ENCODE measurements at places on chromosomes 16 and 17.

GRCh38 chr16:66972983-66973382 is 11.9 kb downstream of the CES3 start:
- no peak for DNase-seq

- no peak for DNase-seq
Observed at GRCh38 chr16:15775209-15775608, 81.6 kb downstream of the MYH11 start.

DNA sequence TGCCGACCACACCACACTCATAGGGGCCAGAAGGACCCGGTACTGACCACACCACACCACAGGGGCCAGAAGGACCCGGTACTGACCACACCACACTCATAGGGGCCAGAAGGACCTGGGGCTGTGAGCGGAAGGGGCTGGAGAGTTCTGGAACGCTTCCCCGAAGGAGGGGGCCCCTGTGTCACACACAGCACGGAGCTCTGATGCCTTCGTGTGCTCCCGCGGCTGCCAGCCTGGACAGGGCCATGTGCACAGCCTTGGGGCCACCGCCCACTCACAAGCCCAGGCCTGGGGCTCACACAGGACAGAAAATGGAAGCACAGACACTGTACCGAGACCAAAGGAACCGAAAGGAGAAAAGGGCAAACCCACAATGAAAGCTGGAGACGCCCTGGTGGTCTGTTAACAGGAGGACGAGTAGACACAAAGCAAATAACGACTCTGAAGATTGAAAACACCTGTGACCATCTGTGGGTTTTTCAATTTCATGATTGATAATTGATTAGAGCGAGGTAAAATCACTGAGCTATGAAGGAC is 106.5 kb upstream of the METRNL start:
- no peak for DNase-seq

DNA sequence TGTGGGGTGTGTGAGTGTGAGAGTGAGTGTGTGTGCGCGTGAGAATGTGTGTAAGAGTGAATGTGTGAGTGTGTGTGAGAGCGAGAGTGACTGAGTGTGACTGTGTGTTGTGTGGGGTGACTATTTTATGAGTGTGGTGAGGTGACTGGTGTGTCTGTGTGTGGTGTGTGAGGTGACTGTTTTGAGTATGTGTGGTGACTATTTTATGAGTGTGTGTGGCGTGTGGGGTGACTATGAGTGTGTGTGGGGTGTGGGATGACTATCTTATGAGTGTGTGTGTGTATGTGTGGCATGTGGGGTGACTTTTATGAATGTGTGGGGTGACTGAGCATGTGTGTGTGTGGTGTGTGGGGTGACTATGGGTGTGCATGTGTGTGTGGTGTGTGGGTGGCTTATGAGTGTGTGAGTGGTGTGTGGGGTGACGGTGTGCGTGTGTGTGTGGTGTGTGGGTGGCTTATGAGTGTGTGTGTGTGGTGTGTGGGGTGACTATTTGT is 152.9 kb upstream of the PLCG2 start:
- DNase-seq = no peak

DNA sequence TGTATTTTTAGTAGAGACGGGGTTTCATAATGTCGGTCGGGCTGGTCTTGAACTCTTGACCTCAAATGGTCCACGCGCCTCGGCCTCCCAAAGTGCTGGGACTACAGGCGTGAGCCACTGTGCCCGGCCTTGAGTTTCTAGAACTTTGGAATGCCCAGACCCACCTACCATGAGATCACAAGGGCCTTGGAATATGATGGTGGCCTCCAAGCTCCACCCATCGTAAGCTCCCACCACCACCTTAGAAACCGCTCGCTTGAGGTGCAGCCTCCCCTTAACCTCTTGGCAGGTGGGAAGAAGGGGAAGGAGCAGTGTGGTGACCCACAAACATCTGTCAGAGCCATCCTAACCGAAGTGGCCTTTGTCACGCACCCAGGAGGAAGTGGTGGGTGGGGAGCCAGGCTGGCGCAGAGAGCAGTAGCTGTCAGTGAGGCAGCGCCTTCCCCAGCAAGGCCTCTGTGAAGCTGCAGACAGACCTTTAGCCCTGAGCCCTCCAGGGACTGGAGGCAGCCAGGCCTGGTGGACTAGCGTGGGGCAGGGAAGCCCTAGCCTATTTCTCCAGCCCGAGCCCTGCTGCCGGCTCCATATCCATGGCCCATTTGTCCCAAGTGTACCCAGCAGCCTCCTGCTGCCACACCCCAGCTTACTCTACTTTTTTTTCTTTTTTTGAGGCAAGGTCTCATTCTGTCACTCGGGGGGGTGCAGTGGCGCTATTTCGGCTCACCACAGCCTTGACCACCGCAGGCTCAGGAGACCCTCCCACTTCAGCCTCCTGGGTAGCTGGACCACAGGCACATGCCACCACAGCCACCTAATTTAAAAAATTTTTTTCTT is 13.1 kb upstream of the SEPHS2 start:
- DNase-seq = no peak

- DNase-seq = no peak
Observed at GRCh38 chr17:33086041-33086440, 94.4 kb downstream of the SPACA3 start.

DNA sequence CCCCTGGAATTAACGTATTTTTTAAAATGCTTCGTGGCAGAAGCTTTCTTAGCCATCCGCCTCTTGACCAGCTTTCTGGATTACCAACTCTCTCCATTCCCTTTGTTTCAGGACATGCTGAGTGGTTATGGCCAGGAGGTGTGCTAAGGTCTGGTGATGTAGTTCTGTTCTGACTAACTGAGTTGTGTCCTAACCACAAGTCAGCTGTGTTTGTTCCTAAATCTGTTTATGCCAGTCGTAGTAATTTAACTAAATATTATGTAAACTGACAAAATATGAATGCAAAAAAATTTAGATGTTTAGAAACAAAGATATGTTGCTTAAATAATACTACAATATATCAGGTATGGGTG is 61.6 kb downstream of the MRTFB start:
- no peak for DNase-seq

DNA sequence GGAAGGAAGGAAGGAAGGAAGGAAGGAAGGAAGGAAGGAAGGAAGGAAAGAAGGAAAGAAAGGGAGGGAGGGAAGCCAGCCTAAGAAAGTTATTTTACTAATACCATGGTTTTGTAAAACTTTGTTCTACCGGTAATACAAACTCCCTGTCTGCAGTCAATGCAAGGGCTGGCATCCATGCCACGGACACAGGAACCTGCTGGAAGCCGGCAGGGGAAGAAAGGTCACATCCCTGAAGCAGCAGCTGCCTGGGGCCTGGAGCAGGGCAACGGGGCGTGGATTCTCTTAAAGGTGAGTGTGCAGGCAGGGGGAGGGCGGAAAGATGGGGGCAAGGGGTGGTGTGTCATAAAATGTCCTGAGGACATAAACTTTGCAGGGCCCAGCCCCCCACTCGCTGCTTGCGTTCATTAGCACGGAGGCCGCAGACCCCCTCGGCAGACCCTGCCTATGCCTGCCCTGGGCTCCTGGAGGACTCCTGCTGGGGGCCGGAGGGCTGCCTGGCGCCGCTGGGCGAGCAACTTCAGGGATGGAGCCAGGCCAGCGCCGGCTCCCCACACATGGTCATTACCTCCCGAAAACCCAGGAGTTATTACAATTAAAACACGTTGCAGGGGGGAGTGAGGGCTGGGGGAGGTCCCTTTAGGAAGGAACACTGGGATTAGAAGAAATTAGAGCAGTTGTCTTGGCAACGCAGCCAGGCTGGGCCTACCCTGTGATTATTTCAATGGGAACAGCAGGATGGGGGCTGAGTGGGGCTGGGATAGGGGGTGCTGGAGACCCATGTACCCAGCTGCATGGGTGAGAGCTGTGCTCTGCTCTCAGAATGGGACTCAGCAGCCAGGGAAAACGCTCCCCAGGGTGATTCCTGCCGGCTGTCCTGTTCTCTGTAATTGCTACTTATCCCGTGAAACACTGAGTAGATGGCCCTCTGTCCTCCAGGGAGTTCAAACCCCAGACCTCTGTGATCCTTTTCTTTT is 257.9 kb downstream of the SOX9 start:
- DNase-seq = peak; percentile 88

GRCh38 chr17:45935710-45936509 is 41.6 kb downstream of the MAPT start:
- DNase-seq = no peak

GRCh38 chr16:55331648-55332185 is 7.7 kb downstream of the IRX6 start:
- DNase-seq = no peak

- DNase-seq = no peak
Observed at GRCh38 chr16:51621610-51622009, 470.5 kb upstream of the SALL1 start.

DNA sequence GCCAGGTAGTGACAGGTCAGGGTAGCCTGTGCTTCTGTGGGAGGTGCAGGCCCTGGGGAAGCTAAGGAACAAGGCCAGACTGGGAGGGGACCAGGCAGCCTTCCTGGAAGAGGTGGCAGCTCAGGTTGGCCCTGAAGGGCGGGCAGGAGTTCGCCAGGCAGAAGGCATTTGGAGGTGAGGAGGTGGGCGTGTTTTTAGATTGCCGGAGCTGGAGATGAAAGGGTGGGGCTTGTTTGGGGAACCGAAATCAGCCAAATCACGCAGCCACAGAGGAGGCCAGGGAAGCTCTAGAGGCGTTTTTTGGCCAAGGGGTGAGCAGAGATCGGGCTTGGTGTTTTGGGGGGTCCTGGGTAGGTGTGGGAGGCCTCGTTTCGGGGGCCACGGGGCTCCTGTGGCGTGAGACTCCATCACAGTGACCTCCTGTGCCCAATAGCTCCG is 7.6 kb downstream of the ADCY7 start:
- DNase-seq = no peak

GRCh38 chr16:67014634-67015312 is 14.2 kb upstream of the CBFB start:
- peak; percentile 12 for DNase-seq

GRCh38 chr16:54942353-54942943 is 11.8 kb downstream of the IRX5 start:
- no peak for DNase-seq

GRCh38 chr17:8728971-8729370 is 15.7 kb downstream of the CCDC42 start:
- DNase-seq = no peak

GRCh38 chr16:71568551-71568950 is 8.3 kb downstream of the TAT start:
- DNase-seq = no peak

DNA sequence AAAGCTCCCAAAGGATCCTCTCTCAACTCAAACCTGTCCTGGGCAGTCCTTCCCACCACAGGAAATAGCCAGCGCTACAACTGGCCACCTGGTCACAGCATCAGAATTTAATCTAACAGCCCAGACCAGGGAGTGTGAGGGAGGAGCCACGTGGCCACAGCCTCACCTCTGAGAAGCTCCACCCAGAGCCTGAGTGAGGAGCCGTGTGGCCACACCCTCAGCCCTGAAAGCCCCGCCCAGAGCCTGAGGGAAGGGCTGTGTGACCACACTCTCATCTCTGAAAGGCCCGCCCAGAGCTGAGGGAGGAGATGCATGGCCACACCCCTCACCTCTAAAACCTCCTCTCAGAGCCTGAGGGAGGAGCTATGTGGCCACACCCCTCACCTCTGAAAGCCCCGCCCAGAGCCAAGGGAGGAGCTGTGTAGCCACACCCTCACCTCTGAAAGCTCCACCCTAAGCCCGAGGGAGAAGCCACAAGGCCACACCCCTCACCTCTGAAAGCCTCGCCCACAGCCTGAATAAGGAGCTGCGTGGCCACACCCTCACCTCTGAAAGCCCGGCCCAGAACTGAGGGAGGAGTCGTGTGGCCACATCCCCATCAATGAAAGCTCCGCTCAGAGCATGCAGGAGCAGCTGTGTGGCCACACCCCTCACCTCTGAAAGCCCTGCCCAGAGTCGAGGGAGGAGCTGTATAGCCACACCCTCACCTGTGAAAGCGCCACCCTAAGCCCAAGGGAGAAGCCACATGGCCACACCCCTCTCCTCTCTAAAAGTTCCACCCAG is 28.6 kb downstream of the SLC38A8 start:
- DNase-seq = peak; percentile 89

DNA sequence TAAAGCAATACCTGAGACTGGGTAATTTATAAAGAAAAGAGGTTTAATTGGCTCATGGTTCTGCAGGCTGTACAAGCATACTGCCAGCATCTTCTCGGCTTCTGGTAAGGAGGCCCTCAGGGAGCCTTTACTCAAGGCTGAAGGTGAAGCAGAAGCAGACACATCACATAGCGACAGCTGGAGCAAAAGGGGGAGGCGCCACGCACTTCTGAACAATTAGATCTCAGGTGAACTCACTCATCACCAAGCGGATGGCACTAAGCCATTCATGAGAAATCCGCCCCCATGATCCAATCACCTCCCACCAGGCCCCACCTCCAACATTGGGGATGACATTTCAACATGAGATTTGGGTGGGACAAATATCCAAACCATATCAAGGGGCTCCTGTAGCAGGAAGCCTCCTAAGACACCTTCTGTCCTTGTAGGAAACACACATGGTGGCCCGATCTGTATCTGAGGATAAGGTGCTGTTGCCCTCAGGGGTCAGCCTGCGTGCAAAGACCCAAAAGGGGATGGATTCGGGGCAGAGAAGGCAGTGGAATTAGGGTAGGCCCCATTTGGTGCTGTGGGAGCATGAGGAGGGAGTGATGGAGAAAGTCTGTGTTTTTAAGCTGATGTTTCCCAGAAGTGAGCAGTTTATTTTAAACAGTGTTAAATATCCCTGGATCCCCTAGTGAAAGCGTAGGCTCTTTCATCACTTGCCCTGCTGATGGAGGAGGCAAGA is 23.0 kb downstream of the IL21R start:
- DNase-seq = no peak

- DNase-seq = no peak
Observed at GRCh38 chr17:56358651-56359050, 205.4 kb downstream of the ANKFN1 start.

GRCh38 chr17:34360601-34361270 is 2.3 kb downstream of the CCL1 start:
- DNase-seq = no peak

GRCh38 chr16:13335879-13336278 is 434.5 kb downstream of the SHISA9 start:
- peak; percentile 46 for DNase-seq

DNA sequence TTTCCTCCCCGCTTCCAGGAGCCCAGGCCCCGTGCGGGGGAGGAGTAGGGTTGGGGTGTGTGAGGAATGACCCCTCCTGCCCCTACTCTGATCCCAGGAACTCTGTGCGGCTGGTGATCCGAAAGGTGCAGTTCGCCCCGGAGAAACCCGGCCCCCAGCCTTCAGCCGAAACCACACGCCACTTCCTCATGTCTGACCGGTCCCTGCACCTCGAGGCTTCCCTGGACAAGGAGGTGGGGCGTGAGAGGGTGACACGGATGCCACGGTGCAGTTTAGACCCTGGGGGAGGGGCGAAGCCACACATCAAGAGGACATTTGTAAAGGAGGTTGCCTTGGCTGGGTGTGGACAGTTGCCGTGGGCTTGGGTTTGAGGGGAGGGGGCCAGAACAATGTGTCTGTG is 7.4 kb downstream of the ARRB2 start:
- no peak for DNase-seq

Data from D341Med (cell line).